ENCODE measurements at places on chromosomes 7 and 10.

GRCh38 chr10:112841549-112841948 lies 108.5 kb upstream of the TCF7L2 start:
- DNase-seq: no peak

- no peak for DNase-seq
Observed at GRCh38 chr7:38220452-38220851, 42.4 kb downstream of the STARD3NL start.

GRCh38 chr10:53697038-53697437 lies 924.5 kb upstream of the MBL2 start:
- DNase-seq: no peak

DNA sequence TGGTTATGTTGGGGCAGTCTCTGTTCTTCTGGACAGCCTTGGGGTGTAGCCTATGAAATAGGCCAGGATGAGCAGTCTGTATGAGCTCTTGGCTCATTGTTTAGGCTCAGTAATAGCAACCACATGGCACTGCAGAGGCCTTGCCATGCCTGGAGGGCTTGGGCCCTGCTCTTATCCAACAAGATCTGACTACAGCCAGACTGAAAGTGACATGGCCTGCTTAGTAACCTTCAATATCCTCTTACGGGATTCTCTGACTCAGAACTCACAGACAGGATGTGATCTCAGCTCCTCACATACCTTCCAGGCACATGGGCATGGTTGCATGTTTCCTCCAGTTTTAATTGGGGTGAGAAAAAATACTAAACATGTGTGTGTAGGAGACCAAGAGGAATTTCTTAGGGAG lies 289.3 kb downstream of the PTEN start:
- DNase-seq: no peak

GRCh38 chr10:108689891-108690290 lies 1233.4 kb downstream of the XPNPEP1 start:
- DNase-seq: no peak

DNA sequence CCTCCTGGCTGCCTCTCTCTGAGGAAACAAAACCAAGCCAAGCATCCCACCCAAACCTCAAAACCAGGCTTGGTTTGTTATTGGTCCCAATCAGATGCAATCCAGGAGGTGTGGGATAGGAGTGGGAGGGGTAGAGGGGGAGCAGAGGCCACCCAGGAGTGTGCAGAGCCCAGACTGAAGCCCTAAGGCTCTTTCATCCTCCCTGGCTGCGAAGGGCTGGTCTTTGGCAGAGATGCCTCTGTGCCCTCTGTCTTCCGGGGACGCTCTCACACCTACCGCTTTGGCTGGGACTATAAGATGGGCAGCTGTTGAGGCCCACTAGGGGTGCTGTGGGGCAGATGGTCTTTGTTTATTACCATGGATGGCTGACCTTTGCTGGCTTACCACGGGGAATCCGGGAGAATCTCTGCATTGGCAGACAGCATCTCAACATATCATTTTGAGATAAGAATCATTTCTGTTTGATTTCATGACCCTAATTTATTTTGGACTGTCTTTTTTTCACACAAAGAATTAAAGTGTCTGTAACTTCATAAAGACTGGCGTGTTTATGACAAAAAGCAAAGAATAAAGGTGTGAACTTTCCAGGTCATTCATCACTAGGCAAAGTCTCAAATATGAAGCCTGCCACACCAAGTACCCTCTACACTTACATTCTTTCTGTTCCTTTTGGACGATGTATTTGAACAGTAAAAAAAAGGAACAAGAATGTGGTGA lies 6.5 kb upstream of the DENND2A start:
- DNase-seq: peak; percentile 11

DNA sequence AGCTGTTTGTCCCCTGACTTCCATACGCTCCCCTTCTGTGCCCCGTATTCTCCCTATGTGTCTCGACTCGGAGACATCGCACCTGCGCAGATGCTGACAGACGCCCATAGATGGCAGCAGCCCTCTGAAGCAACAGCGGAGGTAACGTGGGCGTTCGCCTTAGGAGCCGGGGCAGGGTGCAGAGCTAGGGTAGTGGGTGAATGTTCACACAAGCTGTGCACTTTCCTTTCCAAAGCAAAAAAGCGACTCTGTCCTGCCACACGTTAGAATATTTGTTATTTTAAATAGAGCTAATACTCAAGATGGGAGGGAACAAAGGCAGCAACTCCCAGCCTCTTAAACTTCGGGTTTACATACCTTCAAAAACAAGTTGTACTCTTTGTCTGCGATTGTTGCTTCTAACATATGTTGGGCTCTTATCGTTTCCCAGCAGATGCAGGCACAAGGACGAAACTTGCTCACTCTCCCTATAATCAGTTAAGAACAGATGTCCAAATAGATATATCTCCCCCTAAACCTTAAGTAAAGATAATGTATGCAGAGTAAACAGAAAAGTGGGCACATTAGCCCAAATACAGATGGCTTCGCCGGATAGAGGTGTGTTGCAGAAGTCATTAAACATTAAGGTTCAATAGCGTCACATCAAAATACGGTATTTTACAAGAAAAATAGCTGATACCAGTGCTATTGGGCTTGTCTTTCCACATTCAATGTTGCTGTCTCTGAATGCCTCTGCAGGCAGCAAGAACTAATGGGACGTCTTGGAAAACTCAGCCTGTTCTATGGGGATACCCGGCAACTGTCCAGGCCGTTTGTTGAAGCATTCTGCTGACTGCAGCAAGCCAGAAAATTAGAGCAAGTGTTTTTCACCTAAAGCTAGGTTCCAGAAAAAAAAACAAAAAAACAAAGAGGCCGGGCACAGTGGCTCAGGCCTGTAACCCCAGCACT lies 340.3 kb upstream of the PRKCQ start:
- DNase-seq: peak; percentile 52

DNA sequence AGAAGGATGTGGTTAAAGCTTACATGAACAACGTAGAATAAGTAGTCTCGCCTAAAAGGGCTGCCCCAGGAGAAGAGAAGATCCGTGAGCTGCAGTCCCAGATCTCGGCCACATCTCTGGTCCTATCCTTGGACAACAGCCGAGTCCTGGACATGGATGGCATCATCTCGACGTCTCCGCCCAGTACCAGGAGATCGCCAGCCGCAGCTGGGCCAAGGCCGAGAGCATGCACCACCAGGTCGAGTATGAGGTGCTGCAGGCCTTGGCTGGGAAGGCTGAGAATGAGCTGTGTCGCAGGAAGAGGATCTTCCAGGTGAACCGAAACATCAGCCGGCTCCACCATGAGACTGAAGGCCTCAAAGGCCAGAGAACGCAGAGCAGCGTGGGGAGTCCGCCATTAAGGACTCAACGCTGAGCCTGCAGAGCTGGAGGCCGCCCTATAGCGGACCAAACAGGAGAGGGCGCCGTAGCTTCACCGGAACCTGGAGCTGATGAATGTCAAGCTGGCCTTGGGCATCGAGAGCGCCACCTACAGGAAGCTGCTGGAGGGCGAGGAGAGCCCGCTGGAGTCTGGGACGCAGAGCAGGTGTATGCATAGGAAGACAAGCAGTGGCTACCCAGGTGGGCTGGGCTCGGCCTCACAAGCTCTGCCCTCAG lies 22.2 kb downstream of the LIPK start:
- no peak for DNase-seq

GRCh38 chr7:95687759-95688343 lies 84.5 kb upstream of the DYNC1I1 start:
- no peak for DNase-seq

- no peak for DNase-seq
Observed at GRCh38 chr7:140638173-140638791, 2.3 kb downstream of the DENND2A start.

GRCh38 chr10:77592946-77593636 lies 44.5 kb downstream of the KCNMA1 start:
- no peak for DNase-seq
